D721Med (cell line): ENCODE measurements at places on chromosomes 12 and 14.

- no peak for DNase-seq
These were observed 236.1 kb upstream of the PLEKHG7 start for GRCh38 chr12:92466391-92467305.

DNA sequence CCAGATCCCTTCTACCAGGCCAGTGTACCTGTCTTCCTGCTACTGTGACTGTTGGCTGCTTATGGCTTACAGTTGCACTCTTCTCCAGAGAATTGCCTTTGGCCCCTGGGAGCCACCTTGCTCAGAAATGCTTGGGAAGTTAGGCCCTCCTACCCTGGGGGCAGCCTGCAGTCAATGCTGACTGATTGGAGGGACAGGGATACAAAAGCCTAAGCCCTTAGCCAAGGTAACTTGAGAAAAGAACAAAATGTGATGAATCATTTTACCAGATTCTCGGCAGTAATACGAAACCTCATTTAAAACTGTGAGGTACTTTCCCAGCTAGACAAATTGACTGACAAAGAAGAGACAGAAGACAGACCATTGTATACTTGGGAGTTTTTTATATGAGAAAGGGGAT lies 47.3 kb downstream of the PTCSC3 start:
- DNase-seq, result no peak

- no peak for DNase-seq
These were observed 943.2 kb downstream of the TMTC2 start for GRCh38 chr12:83629931-83630330.

DNA sequence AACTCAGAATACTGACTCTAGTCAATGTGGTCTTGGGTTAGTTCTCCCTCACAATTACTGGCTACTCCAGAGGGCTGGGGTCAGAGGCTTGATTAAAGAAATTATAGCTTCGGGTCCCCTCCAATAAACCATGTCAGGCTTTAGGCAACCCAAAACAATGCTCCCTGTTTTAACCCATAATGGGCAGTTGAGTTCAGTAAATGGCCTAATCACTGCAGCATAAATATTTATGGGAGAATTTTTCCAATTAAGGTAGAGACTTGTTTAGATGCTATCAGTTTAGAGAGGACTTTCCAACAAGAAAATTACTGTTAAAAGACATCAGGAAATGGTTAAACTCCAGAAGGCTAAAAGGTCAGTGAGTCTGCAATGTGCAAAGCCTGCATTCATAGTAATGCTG lies 389.2 kb upstream of the PRICKLE1 start:
- no peak for DNase-seq

GRCh38 chr14:27367345-27367744 lies 769.5 kb upstream of the NOVA1 start:
- DNase-seq, result no peak

- no peak for DNase-seq
These were observed 26.6 kb downstream of the GPRC5D start for GRCh38 chr12:12925388-12925787.

- no peak for DNase-seq
These were observed 18.6 kb downstream of the RASSF8 start for GRCh38 chr12:25977047-25977446.

- DNase-seq, result no peak
These were observed 30.1 kb upstream of the CERS5 start for GRCh38 chr12:50197297-50197727.

DNA sequence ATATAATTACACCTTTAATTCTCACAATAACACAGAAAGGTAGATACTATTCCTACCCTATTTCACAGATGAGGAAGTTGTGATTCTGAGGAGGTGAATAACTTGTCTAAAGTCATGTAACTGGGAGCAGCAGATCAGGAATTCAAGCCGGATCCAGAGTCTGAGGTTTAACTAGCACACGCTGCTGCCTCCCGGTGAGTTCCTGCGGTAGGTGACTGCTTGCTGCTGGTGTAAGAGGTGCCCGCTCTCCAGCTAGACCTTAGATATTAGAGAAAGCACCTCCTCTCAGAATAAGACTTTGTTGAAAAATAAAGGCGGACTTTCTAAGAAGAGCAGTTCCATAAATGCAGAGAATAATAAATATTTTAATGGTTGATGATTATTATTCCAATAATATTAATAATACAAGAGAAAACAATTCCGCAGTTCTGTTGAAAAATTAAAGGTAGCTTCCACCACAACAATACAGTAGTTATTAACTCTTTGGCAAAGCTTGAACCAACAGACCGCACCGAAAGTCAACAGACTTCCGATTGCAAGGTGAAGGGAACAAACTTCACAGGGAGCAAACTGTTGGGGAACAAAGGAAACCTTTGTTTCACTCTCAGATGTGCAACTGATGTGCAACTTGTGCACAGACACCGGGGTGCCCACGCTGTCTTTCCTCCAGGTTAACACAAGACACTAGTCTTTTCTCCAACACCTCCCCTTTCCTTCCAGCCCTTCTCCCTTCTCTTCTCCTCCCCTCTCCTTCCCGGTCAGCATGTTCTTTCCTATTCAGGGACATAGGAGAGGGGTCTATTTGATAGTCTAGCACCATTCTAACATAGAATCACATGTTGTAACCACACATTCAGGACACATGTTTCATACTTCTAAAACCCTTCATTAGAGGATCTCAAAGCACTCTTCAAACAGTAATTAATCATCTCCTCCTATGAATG lies 73.2 kb upstream of the EGLN3 start:
- no peak for DNase-seq

DNA sequence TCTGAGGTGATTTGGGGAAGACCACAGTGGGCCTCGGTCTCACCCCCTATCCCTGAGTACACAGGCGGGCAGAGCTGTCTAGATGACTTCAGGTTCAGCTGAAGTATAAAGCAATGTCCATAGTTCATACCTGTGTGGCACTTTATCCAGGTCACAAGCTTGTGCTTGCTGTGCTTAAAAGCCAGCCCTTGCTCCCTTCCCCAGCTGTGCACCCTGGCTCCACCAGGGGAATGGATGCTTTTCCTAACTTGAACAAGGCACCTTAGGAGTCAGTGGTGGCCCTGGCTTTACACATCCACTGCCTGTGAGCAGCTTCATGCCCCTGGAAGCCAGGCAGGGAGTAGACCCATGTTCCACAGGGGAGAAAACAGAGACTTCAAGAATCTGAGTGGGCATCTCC lies 5.5 kb downstream of the CARMIL3 start:
- DNase-seq, result peak; percentile 14

GRCh38 chr12:103884316-103884715 lies 43.3 kb upstream of the NT5DC3 start:
- no peak for DNase-seq

DNA sequence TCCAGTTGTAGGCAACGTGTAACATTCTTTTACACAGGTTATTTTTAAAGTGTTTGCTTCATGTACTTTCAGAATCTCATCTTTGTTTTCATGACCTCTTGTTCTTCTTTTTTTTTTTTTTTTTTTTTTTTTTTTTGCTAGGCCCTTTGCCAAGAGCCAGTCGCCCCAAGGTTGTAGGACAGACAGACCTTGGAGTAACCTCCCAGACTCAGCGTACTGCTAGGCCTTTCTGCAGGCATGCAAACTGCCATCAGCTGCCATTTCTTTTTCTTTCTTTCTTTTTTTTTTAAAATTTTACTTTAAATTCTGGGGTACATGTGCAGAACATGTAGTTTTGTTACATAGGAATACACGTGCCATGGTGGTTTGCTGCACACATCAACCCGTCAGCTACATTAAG lies 452.3 kb upstream of the MDGA2 start:
- DNase-seq, result no peak

DNA sequence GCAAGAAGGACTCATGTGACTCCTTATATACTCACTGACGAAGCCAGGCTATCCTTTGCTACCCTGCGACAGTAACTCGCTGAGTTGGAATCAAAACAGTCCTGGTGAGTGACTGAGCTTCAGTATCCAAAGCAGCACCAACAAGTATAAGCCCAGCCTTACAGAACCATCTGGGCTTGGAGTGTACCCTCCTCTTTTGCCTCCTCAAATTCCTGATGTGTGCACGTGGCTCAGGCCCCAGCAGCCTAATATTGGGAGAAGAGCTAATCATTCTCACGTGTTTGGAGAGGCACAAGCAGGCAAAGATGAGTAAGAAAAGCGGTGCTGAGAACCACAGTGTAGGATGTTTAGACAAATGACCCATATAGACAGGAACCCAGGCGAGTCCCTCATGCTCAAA lies 34.4 kb downstream of the PPTC7 start:
- no peak for DNase-seq

DNA sequence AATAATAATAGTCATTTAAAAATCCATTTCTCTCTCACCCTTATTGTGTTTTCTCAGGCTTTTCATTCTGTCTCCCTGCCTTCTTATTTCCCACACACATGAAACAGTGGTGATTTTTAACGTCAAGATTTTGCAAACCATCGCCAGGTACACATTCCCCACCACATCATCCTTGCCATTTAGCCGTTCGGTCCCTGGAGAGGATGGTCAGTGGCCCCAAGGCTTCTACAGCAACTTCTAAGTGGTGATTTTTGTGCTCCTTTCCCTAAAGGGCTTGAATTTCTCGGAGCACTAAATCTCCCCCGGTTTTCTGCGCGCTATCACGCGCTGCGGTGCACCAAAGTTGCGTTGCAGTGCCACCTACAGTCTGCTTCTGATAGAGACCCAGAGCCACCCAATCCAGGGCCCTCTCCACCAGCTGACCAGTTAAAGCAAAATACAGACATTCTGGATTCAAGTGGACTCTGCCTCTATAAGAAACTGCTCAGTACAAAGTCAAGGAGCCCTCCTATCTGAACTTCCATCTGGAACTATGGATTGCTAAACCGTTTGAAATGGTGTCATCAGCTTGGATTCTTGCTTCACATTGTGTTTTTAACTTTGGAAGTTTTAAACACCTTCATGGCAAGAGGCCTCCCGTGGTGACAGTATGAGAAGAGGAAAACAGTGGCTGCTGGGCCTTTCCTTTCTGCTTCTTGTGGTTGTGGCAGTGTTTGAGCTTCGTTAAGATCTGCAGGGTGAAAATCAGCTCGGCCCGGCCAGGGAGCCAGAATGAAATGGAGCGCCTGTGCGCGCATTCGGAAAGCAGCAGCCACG lies 234.0 kb downstream of the SPTSSA start:
- DNase-seq, result peak; percentile 46

- DNase-seq, result no peak
These were observed 5.1 kb upstream of the LTBP2 start for GRCh38 chr14:74616996-74617700.

DNA sequence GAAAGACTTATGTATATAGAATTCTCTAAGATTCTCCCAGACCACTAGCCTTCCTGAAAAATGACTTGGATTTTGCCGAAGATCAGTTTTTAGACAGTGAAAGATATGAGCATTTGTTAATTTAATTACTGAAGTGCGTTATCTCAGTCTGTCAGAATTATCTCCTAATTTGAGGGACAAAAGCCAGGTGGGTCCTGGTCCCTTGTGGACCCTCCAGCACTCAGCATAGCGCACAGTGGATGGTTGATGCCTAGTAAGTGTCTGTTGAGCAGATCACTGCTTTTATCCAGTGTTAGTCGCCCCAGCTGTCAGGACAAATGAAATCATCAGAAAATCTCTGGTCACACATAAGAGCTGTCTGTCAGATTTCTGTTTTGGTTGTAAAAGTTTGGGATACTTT lies 80.4 kb downstream of the EML1 start:
- DNase-seq, result no peak

DNA sequence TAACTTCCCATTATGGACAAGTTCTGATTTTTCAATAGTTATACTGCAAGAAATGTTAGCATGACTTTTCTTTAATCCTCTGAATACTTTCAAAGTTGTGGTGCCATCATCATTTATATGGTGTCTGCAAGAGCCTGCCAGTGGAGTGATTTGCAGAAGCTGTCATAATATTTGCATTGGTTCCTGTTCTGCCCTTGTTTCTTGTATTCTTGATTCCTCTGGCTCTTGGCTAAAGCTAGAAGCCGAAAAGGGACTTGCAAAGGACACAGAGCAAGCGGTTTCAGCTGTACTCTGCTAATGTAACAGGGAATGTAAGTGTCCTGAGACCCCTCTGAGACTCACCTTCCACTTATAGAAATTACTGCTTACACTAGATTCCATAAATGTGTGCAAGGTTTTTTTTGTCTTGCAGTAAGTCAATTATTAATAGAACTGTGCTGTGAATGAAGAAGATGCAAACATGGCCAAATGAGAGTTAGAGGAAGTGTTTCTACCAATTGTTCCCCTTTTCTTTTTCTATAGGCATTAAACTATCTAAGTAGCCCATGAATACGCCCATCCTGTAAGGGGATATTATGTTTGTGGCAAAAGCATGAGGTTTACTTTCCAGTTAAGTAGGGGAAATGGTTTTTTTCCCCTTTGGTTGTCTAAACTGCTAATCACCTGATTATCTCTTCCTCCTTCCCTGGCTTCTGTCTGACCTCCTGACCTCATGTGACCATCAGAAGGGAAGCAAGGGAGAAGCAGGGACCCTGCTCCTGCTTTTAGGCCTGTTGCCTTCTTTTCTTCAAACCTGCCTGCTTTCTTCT lies 5.3 kb downstream of the DYRK4 start:
- DNase-seq, result no peak

GRCh38 chr14:104398656-104399055 lies 180.9 kb upstream of the C14orf180 start:
- DNase-seq, result no peak

- no peak for DNase-seq
These were observed 32.4 kb upstream of the EML1 start for GRCh38 chr14:99760817-99761216.
